Liver (tissue), 10 donors: ENCODE measurements at places on chromosomes 16 and 17. TPM values are rescaled to one million over a fixed set of nuclear protein-coding genes. Genes with fewer than 3 reads are reported as not detected.

GRCh38 chr17:55478971-55479370, 32.3 kb downstream of the SMIM36 start:
- no peak for DNase-seq

DNA sequence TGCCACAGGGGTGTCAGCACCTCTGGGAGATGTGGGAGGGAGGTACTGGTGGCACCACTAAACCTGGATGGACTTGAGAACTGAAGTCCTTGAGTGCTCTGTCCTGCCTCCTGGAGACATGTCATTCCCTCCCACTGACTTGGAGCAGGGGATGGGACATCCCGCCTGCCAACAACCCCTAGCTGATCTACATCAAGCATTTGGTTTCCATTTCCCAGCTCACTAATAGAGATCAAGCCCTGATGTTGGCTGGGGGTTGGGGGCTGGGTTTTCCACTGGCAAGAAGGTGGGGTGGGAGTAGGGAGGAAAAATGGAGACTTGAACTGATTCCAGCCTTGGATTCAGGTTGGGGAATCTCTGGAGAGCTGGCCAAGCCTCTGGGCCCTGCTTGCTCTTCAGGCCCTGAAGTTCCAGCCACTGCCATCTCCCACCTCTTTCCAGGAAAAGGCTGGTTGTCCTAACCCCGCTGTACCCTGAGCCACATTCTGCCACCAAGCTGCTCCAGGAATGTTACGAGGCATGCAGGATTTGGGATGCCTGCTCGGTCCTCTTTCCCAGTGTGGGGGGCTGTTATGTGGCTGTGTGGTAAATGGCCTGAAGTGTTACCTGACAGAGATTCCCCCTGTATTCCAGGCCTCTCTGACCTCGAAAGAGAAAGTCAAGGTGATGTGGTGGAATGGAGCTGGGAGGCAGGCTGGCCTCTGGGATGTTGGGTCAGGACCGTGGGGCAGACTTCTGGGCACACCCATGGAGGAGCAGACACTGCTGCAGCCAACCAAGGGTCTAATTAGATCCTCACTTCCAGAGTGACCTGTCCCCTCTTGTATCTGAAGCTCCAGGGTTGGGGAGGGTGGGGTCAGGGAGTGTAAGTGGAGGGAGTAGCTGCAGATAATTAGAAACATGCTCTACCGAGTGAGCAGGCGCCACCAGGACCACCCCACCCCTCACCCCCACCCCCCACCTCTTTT, 16.7 kb downstream of the IGFBP4 start:
- no peak for DNase-seq

DNA sequence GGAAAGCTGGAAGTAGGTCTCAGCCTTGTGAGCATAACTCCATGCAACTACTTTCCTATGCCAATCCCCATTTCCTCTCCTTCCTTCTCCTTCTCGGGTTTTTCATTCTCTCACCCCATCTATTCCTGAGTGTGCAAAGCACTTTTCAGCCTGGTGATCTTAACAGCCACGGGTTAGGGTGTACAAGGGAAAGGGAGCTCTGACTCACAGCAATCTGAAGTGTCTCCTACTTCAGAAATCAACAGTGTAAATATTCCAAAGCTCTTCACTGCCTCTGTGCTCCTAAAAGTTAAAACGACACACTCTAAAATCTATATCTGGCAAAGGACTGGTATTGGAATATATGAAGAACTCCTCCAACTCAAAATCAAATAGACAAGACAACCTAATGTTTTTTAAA, 268.0 kb upstream of the IRX3 start:
- no peak for DNase-seq

GRCh38 chr17:75552425-75553294, 27.2 kb downstream of the LLGL2 start:
- no peak for DNase-seq

DNA sequence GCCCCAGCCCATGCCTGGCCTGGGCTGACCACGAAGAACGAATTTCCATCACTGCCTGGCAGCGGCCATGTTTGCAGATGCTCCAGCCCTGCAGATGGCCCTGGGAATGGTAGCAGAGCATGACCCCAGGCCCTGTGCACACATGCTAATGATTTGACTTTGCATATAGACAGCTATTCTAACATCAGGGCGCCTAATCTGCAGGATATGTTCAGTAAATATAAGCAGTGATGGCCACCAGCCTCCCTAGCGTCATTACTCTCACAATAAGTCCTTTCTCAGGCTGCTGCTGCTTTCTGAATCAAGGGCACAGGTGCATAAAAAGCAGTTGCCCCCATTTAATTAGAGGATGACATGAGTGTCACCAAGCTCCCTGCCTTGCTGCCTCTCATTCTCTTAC, 24.2 kb downstream of the DNAH9 start:
- DNase-seq: no peak

DNA sequence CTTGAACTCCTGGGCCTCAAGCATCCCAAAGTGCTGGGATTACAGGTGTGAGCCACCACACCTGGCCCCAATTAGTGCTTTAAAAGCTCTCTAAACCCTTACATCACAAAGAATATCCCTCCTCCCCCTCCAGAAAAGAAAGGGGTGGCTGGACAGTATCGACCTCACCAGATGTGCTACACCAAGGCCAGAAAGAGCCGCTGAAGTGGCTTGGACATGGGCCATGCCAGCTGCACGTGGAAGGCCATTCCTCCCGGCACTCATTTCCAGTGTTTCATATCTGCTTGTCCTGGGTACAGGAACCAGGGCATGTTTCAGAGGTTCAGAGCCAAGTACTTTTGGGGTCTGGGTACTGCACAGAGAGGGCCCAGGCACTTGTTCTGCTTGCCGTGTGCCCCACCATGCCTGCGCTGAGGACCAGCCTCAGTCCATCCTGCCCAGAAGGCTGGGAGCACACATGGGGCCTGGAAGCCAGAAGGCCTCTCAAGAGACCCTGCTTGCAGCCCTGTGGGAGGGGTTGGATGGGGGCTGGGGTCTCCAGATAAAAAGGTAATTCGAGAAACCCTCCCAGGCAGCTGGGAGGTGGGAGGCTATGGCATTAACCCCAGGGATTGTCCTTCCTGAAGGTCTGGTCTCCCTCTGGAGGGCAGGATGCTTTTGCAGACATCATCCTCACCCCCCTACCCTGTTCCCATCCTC, 3.5 kb upstream of the SRRM2 start:
- no peak for DNase-seq

DNA sequence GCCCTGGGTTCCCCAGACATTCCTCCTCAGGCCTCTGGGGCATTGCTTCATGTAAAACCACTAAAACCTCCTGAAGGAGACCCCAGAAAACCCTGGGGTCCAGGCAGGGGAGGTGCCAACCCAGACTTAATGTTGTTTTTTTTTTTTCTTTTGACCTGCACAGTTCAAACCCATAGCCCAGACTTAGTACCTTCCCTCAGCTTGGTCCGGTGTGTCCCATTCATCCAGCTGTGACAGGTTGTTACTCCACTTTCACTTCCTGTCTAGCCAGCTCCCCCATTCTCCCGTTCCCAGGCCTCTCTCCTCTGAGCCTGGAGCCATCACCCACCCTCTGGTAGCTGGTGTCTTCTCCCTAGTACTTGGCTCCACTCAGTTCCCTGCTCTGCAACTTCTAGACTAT, 4.8 kb downstream of the CDR2L start:
- DNase-seq: no peak

- DNase-seq: no peak
Observed at GRCh38 chr16:79393564-79393963, 207.0 kb downstream of the MAF start.

DNA sequence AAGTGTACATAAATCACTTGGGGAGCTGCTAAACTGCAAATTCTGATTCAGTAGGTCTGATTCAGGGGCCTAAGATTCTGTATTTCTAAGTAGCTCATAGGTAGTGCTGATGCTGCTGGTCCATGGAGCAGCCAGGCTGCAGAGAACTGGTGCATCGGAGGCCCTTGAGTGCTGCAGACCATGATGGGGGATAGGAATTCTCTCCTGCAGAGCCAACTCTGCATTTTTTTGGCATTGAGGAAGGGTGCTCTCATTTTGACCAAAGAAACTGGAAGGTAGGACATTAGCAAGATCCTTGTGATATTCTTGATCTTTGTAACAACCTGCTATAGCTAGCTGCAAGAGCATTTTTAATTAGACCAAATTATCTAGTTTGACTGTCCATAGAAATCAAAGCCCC, 4.7 kb downstream of the HOXB2 start:
- no peak for DNase-seq

GRCh38 chr17:1946021-1946932, 78.9 kb downstream of the RTN4RL1 start:
- DNase-seq: no peak

DNA sequence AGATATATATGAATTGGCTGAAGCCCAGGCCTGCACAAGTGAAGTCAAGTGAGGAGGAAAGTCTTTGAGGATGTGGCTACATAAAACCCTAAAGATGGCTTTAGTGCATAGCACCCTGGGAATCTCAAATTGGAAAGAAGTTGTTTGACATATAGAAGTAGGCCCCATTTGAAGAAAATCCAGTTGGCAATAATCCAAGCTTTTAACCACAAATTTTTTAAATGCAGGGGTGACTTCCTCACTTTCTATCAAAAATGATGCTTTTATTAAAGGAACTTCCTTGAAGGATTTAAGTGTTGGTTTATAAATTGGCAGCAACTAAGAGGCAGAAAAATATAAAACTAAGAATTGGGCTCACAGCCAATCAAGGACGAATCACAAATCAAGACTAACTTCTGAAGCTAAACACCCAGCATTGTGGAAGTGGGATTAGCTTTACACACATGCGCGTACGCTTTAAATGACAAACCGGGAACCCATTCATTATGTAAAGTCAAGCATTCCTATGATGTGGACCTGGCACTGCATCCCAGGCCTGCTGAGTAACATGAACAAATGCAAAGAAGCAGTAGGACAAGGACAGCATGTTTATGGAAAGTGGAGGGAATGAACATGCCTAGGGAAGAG, 63.3 kb downstream of the NOG start:
- DNase-seq: no peak

DNA sequence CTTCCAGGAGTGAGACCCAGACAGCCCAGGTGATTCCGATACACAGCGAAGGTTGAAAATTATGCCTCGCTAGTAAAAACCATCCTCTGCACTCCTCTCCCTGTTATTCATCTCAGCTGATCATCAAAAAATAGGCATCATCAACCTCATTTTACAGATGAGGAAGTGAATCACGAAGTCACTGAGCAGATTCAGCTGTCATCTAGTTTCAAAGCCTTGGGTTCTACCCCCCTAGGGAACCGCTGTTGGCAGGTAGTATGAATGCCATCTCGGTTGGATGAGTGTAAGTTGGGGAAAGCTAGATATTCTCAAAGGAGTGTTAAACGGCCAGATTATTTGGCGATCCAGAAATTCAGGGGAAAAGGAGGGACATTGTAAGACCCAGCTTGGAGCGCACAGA, 2.0 kb downstream of the CRYM start:
- no peak for DNase-seq

- DNase-seq: no peak
Observed at GRCh38 chr17:28720247-28720996, 637 bp downstream of the RPL23A start.

- DNase-seq: no peak
Observed at GRCh38 chr17:78272181-78272913, 40.9 kb downstream of the TMEM235 start.

GRCh38 chr17:77565166-77565565, 393.3 kb upstream of the TNRC6C start:
- DNase-seq: no peak

DNA sequence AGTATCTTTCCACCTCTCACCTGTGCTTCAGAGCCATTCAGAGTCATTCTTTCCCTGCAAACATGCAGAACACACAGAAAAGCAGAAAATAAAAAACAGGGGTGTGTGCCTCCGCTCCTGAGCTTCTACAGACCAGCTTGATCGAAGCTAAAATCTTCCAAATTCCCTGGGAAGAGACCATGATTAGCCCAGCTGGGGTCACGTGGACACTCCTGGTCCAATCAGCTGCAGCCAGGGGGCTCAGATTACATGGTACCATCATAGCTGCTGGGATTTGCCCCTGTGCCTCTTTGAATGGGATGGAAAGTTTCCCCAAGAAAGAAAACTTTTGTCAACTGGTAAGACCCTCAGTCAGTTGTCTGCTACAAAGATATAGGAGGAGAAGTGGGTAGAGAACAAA, 159.9 kb downstream of the TMEM114 start:
- no peak for DNase-seq

DNA sequence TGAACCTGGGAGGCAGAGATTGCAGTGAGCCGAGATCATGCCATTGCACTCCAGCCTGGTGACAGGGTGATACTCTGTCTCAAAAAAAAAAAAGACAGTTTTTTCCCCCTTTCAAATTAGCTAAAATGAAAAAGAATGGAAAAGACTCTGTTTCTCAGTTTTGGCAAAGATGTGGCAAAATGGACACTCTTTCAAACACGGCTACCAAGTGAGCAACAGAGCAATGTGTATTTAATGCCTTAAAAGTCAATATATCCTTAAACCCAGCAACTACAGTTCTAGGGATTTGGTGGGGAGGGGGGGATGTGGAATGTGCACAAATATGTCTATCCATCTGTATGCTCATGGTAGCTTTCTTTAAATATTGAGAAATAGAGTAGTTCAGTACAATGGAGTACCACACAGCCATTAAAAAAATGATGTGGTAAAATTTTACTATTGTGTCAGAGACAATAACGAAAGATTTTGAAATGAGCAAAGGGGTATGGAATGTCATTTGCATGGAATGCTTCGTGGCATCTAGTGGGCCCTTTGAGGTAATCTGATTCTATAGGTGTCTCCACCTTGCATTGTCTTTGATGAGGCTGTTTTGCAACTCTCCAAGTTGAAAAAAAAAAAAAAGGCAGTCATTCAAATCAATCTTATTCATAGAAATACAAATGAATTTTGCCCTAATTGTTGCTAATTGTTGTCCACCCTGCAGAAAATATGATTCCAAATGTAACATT, 108.1 kb downstream of the AXIN2 start:
- no peak for DNase-seq

DNA sequence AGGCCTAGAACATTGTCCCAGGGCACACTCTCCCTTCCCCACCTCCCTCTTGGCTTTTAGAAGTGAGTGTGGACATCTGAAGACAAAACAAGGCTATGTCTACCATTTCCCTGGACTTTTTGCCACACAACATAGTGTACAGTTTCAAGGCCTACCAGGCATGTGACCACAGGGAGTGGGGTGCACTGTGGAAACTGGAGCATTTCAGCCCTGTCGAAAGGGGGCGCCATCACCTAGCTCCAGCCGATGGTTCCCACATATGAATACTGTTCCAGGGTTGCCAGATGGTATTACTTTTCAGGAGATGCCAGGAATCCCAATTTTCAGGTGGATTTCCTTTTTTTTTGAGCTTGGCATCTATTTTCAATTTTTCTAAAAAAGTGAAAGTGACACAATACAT, 140.7 kb downstream of the KATNIP start:
- DNase-seq: no peak

Gene ZNF821
- 3.0 TPM for polyA plus RNA-seq

Gene PRSS53
- 4.4 TPM for polyA plus RNA-seq

Gene SOX15
- polyA plus RNA-seq: 0.06 TPM

Gene ZNF319
- 3.4 TPM for polyA plus RNA-seq

Gene SERPINF2
- 477 TPM for polyA plus RNA-seq

Gene CDRT15L2
- polyA plus RNA-seq: not detected

Gene GNAO1
- polyA plus RNA-seq: 10.8 TPM

Gene HSD17B2
- polyA plus RNA-seq: 83.4 TPM

Gene ARL5C
- not detected for polyA plus RNA-seq

Gene CRISPLD2
- polyA plus RNA-seq: 2.6 TPM

Gene MEIOB
- 0.33 TPM for polyA plus RNA-seq
